ENCODE measurements at places on chromosomes 12 and 14.
A peak's percentile ranks its signal among the peaks of the same experiment; 100 is the strongest.

DNA sequence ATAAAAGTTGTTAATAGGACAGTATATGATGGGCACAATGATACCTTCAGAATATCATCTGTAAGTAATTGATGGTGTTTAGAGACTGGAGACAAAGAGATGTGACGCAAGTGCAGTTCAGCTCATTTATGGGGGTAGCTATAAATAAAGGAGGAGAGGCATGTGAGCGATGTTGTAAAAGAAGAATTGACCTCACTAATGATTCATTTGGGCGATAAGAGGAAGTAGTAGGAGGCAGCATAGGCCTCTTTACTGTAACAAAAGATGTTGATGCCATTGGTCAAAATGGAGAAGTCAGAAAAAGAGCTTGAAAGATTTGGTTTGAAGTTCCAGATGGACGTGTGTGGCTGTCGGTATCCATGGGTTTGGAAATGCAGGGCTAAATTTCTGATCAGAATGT lies 70.0 kb downstream of the FLRT2 start:
- DNase-seq = no peak

DNA sequence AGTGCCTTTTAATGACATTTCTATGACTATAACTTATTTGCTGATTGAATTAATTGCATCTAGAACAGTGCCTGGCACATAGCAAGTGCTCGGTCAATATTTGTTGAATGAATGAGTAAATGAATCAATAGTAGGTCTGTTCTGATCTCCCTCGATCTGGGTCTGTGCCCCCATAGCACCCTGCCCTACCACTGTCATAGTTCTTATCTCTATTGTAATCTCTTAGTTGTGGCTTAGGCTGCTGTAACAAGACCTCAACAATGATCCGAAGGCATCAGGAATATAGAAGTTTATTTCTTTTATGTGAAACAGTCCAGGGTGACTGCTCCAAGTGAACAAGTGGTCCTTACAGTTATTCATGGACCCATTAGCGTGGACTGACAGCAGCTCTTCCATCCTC lies 44.0 kb upstream of the RPH3A start:
- DNase-seq = no peak

GRCh38 chr12:112116232-112117060 lies 7.9 kb upstream of the NAA25 start:
- DNase-seq = peak; percentile 78

DNA sequence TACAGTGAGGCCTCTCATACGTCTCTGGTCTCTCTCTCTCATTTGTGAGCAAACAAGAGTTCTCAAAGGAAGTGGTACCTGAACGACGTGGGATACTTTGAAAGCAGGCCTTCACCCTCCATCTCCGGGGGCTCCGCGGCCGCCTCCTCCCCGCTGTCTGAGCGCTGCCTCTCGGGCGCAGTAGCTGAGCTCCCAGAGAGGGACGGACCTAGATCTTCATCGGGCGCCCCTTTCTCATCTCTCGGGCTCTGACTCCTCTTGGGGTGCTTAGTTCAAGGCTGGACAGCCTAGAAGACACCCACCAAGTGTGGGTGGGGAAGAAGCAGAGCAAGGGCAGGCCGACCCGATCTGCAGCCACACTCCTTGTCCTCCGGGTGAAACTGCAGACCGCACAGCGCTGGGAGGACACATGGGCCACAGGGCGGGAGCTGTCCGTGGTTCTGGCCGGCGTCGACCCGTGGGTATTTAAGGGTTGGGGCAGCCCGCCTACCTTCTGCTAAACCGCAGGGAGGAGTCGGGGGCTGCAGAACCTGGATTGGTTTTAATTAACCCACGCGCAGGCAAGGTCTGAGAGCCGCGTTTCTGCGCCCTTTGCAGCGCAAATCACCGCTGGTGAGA lies 92.7 kb downstream of the PAH start:
- DNase-seq = no peak

- DNase-seq = no peak
Measured at GRCh38 chr14:66477567-66477966, 8.6 kb upstream of the CCDC196 start.

GRCh38 chr12:84329938-84330337 lies 582.7 kb downstream of the SLC6A15 start:
- DNase-seq = no peak

GRCh38 chr14:64123241-64123822 lies 170.8 kb downstream of the ESR2 start:
- no peak for DNase-seq

GRCh38 chr12:54262403-54262925 lies 17.5 kb downstream of the CBX5 start:
- no peak for DNase-seq

GRCh38 chr14:62694075-62694474 lies 351.2 kb downstream of the KCNH5 start:
- no peak for DNase-seq

- DNase-seq = no peak
Measured at GRCh38 chr12:132024758-132025157, 75.0 kb downstream of the EP400 start.

DNA sequence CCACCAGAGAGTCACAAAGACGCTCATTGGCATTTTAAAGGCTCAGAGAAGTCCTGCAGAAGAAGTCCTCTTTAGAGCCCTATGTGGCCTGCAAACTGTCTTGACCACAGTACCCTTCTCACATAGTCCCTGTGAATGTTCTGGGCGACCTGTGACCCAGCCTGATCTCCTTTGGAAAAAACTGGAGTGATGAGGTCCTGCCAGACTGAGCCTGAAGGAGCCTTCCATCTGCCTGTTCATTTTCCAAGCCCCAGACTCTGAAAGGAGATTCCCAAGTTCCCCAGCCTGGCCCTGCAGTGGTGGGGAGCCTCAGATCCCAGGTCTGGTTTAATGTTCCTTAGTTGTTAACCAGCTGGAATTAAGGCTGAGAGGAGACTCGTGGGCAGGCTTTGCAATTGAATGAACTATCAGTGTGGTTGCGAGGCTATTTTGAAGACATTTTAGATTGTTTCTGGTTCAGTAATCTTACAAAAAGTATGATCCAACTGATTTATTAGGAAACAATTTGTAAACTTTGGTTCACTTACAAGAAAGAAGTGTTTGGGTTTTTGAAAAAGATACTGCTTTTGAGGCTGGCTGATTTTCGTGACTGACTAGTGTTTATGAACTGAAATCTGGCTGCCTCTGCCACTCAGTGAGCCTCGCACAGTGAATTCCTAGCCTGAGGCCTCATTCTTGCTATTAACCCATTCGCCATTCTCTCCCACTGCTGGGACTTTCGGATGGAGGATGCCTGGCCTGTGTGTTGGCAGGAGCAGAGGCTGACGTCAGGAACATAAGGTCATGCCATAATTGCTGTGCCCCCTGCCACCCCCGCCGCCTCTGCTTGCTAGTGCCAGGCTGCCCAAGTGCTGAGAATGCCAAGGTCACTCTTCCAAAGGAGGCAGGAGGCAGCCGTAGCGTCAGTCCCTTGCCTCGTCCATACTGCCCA lies 249.0 kb downstream of the CACNA1C start:
- no peak for DNase-seq

GRCh38 chr12:98296462-98297079 lies 218.8 kb upstream of the TMPO start:
- no peak for DNase-seq

DNA sequence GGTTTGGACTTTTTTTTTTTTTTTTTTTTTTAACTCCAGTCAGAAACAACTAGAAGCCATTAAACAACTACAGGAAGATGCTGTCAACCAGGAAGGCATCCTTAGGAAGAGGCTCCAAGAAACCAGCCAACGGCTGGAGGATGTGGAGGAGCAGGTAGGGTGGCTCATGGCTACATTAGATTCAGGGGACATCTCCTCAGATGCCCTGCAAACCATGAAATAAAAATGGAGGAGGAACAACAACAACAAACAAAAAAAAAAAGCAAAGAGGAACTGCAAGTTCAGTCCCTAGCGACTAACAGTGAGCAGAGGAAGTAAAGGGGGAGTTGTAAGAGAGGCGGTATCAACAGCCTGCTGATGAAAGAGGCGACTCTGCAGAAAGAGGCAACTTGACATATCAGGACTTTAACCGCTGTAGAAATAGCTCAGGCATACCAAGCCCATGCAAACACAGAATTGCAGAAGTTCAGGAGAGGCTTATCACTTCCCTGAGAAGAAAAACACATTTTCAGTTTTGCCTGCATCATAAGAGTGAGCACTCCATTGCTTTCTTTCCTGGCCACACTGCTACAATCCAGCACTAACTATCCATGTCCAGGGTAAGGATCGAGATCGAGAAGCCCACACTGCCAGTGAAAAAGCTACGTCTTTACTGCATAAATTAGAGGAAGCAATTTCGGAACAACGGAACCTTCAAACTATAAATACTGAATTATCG lies 103.5 kb upstream of the BCAT1 start:
- no peak for DNase-seq

- no peak for DNase-seq
Measured at GRCh38 chr14:50964683-50965390, 20.6 kb upstream of the PYGL start.

GRCh38 chr12:15601210-15601800 lies 187.9 kb downstream of the EPS8 start:
- DNase-seq = no peak

DNA sequence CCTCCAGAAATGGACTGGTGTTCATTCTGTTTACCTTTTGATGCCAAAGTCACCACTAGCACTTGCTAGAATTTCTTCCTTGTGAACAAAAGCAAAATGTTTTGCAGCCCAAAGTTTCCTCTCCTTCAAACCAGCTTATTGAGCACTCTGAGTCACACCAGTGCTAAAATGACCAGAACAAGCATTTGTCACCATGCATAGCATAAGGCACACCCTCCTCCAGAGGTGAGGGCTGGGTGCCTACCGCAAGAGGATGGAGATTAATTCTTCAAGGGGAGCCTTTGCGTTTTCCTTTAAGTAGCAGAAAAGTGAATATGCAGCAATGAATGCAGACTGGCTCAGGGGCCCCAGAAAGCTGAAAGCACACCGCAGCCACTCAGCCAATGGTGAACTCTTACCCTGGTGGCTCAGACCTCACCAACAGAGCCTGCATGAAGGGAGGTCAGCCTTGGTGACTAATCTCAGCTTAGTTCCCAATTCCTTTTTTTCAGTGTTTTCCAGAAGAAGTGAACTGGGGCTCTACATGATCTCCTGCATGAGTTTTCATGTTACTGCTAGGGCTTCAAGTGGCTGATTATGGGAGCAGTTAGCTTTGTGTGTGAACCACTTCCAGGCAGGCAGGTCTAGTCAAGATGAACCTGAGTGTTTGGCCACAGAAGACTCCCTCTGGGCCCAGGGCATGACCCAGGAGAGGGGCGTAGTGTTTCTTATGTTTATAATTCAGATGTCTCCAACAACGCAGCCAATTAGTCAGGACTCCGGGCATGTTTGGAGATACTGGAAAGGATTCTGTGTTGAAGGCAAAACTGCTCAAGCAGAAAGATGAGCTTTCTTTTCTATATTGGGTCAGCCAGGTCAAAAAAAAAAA lies 96.3 kb downstream of the PAX9 start:
- no peak for DNase-seq

DNA sequence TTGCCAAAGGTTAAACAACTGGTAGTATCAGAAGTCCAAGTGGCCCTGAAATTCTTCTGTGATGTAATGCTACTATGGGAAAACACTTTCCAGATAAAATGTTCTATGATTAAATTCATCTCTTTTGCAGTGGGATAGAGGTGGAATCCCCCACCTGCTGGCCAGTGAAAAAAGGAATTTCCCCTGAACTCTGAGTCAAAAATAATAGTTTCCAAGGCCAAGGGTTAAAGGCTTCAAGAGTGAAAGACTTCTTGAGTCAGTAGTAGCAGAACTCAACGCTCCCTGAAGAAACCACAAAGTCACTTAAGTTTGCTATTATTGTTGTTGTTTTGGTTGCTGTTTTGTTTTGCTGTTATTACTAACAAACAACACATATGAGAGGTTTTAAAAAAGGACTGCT lies 330.8 kb downstream of the SOX5 start:
- no peak for DNase-seq

DNA sequence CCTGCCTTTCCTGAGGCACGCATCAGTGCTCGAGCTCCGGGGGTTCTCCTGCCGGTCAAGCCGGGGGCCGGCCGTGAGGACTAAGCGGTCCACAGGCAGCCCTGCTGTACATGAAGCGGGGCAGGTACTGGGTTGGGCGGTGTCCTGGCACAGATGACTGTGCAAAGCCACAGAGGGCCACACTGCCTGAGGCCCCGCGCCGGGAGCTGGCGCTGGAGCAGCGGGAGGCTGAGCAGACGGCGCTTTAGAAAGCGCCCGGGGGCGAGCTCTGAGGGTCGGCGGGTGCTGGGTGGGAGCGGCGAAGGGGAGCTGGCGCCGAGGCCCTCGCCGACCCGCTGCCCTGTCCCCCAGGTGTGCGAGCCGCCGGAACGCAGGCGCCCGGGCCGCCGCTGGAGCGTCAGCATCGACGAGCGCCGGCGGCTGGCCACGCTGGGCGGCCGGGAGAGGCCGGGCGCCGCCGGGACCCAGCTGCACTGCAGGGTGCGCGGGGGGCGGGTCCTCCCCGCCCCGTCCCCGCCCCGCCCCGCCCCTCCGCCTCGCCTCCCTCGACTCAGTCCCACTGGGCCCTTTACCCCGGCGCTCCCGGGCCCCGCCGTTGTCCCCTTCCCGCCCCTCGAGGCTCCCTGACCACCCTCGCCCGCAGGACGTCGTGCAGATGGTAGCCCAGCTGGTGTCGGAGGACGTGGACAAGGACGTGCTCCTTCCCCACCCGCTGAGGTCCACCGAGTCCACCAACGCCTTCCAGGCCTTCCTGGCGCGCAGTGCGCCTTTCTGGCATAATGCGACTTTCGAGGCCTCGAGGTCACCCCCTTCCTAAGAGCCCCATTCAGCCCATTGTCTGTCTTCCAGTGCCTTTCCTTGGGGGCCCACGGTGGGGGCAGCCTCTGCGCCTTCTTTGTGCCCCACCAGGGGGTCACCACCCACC lies 8.3 kb upstream of the MTA1 start:
- no peak for DNase-seq

DNA sequence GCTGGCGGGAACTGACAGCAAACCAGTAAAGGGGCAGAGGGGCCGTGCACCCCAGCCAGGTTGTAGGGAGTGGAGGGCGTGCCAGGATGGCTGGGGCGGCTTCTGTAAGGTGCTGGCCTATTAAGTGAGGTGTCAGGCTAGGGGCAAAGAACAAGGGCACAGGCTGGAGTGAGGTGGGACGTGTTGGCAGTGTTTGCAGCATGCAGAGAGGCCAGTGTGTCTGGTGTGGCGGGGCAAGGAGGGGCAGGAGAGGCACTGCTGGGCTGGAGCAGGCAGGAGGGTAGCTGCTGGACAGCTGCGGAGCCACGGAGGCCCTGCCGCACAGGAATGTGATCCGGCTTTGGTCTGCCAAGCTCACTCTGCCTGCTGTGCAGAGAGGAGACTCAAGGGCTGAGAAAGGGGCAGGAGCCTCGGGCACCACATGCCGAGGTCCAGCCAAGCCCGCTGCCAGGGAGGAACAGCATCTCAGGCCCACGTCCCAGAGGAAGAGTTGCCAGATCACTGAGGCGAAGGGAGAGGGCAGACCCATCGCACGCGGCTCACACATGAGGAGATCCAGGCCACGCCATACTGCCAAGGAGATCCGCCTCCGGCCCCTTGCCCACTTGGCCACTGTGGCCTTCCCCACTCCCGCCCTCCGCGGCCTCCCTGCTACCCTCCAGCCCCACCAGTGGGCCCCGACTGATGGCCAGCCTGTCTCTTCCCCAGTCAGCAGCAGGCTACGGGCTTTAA lies 46.8 kb downstream of the AMN start:
- DNase-seq = no peak

GRCh38 chr12:54431911-54432814 lies 13.1 kb upstream of the ITGA5 start:
- no peak for DNase-seq

- no peak for DNase-seq
Measured at GRCh38 chr12:75959060-75959459, 72.5 kb downstream of the PHLDA1 start.

GRCh38 chr12:27366621-27367020 lies 34.0 kb downstream of the BMAL2 start:
- no peak for DNase-seq

- DNase-seq = no peak
Measured at GRCh38 chr14:26522967-26523366, 74.9 kb downstream of the NOVA1 start.
